ENCODE measurements at places on chromosomes 1 and 21.
A peak's percentile ranks its signal among the peaks of the same experiment; 100 is the strongest.

DNA sequence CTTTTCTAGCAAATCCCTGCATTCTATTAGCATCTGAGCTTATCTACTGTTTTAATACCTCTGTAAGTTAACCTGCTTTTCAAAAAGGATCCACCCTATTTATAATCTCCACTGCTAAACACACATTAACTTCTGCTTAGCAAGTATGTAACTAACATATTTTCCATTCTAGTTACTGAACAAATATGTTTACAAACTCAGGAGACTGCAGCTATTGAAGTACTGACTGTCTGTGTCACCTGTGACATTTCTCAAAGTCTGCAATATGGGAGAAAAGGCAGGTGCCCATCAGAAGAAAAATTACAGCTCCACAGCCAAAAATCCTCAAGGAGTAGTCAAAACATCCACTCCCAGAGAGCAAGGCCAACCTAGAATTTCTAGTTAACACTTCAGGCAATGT, 88.3 kb downstream of the JAK1 start:
- no peak for DNase-seq

GRCh38 chr1:62308606-62309005, 10.6 kb downstream of the KANK4 start:
- DNase-seq, result no peak

- peak; percentile 38 for DNase-seq
Observed at GRCh38 chr1:116574581-116575291, 3.9 kb upstream of the CD58 start.

GRCh38 chr1:156524481-156524869, 23.9 kb upstream of the MEF2D start:
- DNase-seq, result peak; percentile 96

GRCh38 chr21:29403922-29404538, 105.3 kb downstream of the BACH1 start:
- peak; percentile 83 for DNase-seq

DNA sequence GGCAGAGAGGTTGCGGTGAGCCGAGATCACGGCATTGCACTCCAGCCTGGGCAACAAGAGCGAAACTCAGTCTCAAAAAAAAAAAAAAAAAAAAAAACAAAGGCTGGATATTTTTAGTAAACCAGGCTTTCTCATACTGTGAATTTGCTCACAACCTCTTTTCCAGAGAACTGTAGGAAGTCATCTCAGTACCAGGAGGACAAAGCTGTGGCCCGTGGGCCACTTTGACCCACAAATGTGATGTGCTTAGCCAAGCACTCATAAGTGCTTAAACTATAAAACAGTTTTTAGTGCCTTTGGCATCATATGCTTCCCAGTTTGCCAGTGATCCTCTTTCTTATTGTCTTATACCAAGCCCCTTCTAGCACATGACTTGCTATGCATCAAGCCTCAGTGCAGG, 46.5 kb downstream of the RNF11 start:
- DNase-seq, result peak; percentile 9

- DNase-seq, result no peak
Observed at GRCh38 chr1:175162955-175163354, 29.6 kb downstream of the KIAA0040 start.

GRCh38 chr1:194159941-194160340, 973.5 kb upstream of the B3GALT2 start:
- no peak for DNase-seq

DNA sequence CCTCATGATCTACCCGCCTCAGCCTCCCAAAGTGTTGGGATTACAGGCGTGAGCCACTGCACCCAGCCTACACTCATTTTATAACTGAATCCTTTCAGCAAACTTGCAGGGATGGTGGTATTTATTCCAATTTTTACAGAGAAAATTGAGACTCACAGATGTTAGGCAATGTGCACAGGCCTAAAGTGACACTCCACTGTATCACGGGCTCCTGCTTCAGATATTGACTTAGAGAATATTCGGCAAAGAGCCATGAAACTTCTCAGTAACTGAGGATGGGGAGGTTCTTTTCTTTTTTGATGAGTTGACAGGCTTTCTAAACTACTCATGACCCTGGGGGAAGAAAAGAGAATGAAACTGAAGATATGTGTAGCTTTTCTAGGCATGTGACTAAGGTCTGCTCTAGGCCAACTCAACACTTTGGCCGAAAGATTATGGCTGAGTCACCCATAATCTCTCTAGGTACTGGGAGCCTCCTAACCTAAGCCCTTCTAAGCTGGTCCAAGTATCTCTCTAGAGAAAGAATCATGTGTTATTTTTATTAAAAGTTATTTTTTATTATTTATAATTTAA, 19.9 kb upstream of the PTCH2 start:
- DNase-seq, result no peak

DNA sequence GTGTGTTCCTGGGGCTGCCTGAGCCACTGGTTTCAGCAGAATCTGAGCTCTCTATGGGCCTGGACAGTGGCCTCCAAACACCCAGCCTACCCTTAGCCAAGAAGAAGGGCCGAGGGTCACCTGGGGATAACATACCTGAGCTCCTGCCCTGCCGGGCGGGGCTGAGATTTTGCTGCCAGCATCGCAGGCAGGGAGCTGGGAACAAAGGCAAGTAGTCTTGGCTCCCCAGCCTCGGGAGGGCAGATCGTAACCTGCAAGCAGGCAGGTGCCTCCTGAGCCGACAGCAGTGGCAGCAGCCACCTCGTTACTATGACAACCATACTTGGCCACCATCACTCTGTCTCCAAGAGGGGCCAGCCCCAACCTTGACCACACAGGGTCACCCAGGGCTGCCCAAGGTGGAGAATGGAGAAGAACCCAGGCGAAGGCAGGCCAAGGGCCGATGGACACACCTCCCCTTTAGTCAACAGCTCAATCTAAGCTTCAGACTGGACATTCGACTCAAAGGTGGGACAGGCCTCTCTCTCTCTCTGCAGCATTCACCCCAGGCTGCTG, 54.6 kb downstream of the TOMM20 start:
- no peak for DNase-seq

GRCh38 chr21:42301371-42302075, 13.7 kb downstream of the TFF3 start:
- DNase-seq, result no peak

GRCh38 chr21:26451081-26451740, 121.9 kb downstream of the CYYR1 start:
- no peak for DNase-seq

- no peak for DNase-seq
Observed at GRCh38 chr21:34086887-34087306, 13.5 kb downstream of the MRPS6 start.

GRCh38 chr1:86704972-86705664, 742 bp downstream of the SH3GLB1 start:
- peak; percentile 42 for DNase-seq

DNA sequence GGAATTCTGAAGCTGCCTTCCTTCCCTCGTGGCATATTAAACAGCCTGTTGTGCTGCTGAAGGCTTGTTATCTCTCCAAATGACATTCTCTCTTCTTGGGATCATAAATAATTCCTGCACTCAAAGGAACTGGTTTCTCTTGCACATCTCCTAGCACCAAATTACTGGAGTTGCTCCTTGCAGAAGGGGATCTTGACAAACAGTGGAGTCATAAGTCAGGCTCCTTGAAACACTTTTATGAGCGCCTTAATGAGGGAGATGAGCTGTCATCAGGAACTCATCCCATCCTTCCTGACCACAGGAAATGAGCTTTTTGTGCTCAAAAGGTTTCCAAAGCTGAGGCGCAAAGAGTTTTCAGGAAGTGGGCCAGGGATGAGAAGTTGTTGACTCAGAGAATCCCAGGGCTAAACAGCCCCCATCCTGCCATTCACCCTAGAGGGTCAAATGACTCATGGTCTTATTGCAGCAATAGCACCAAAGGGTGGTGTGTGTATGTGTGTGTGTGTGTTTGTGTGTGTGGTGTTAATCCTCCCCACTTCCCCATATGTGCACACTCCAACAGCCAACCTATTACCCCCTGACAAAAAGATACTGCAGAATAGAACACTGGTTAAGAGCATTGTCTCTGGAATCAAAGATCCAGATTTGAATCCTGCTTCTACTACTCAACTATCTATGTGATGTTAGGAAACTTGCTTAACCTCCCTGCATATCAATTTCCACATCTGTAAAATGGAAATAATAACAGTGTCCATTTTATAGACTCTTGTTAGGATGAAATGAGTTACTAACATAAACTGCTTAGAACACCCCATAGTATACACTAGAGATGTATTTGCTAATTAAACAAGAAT, 2.8 kb upstream of the PHC2 start:
- DNase-seq, result peak; percentile 99

DNA sequence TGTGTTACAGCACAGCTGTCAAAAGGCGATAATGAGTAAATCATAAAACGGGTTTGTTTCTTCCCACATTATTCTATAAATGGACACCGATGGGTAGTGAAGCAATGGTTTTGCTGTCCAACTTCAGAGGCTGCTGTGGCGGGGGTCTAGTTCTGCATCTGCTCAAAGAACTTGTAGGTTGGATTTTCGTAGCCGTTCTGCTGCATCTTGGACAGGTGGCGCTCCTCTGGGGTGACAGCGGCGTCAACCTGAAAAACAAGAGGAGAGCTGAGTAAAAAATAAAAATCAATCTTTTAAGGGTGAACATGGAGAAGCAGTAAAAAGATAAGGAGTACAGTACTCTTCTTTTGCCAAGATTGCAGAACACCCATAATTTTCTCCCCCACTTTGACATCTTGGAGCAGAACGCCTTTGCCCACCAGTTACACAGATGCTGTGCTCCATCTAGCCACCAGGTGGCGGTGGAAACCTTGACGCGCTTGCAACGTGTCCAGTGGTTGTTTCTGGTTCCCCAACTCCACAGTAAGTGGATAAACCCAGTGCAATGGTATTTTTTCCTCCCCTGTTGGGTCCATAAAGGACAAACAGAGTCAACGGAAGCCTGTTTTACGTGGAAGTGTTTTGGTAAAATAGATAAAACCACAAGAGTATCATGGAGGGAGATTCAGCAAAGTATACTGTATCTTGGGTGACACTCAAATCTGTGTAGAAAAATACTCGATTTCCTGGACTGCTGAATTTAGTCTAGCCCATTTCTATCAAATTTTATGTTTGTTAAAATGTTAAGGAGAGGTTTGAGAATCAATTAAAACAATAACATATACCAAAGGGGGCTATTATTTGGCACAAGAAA, 147.0 kb downstream of the GABPA start:
- peak; percentile 32 for DNase-seq

DNA sequence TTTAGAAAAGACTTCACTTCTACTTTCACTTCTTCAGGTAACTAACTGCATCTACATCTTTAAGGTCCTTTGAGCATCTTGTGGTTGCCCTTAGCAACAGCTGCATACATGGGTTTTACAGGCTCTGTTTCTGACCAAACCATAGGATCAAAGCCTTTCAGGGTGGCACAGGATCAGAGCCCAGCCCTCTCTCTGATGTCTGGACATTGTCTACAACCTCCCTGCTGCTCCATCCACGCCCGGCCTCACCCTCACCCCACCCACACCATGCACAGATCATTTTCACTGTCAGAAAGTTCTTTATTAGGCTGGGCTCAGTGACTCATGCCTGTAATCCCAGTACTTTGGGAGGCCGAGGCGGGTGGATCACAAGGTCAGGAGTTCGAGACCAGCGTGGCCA, 5.2 kb downstream of the NCF2 start:
- peak; percentile 54 for DNase-seq

DNA sequence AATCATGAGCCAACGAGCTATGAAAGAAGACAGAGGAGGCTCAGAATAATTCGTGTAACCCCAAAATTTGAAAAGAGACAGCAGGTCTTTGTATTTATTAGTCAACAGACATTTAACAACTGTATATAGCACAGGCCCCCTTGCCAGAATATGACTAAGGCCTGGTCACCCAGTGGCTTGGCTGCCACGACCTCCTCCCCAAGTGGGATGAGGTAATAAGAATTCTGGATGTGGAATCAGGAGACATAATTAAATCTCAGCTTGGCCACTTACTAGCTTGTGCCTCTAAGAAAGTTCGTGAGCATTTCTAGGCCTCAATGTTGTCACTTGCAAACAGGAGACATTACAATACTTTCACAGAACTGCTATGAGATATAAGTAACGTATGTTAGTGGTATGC, 134.2 kb upstream of the TNFSF4 start:
- no peak for DNase-seq

- DNase-seq, result no peak
Observed at GRCh38 chr1:147111381-147112130, 60.7 kb downstream of the PRKAB2 start.

DNA sequence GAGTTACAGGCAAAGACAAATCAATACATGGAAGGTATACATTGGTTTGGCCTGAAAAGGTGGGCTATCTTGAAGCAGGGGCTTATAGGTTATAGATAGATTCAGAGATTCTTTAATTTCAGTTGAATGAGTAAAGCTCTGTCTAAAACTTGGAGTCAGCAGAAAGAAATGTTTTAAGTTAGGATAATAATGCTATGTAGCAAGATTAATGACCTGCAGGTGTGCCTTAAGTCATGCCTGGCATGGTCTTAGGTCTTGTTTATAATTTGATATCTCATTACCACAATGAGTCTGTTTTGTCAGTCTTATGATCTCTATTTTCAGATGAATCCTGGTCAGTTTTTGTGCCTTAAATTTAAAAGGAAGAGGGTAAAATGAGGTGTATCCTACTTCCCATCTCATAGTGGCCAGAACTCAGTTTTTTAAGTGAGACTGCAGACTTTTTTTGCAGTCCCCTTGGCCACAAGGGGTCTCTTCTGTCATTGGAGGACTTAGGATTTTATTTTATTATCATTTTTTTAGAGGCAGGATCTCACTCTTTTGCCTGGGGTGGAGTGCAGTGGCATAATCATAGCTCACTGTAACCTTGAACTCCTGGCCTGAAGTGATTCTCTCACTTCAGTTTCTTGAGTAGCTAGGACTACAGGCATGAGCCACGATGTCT, 21.3 kb upstream of the PGBD2 start:
- DNase-seq, result no peak

DNA sequence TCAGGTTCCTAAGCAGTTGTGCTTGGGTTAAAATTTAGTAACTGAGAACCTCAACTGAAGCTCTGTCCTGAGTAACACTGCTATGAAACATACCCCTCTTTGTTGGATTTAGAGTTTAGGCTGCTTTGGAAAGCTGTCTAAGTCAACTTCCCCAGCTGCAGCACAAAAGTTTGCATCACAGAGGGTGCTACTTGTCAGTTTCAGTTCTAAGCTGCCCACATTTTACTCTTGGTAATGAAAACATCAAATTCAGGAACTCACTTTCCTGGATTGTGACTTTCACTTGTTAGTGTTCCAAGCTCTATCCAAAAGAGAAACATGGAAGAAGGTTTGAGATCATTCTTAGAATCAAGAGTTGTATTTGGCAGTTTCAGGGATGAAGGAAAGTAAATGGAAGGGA, 191.7 kb upstream of the NFIA start:
- peak; percentile 40 for DNase-seq

GRCh38 chr1:32122151-32122550, 14.3 kb downstream of the KPNA6 start:
- DNase-seq, result peak; percentile 79

Measured in MV-4-11 (cell line).